ENCODE measurements at places on chromosomes 12 and 14. TPM values are rescaled to one million over a fixed set of nuclear protein-coding genes. Genes with fewer than 3 reads are reported as not detected.
A peak's percentile ranks its signal among the peaks of the same experiment; 100 is the strongest.

GRCh38 chr12:101813117-101813516 lies 17.6 kb downstream of the GNPTAB start:
- DNase-seq: no peak

DNA sequence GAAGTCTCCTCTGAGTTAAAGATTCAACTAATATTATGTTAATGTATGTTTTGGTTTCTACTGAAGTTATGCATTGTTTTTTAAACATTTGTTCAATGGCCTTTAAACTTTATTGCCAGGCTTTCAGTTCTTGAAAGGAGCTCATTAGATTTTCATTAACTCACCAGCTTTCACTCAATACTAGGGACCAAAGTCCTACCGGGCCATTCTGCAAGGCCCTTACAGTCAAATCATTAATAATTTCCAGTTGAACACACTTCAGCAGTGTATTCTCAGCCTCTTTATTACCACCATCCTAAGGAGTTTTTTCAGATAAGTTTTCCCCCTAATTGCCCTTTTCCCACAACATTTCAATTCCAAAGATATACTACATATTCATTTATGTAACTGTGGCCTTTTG lies 409.2 kb downstream of the DIO2 start:
- no peak for DNase-seq

GRCh38 chr12:53292426-53292825 lies 2.9 kb upstream of the PFDN5 start:
- DNase-seq: no peak

- no peak for DNase-seq
Measured at GRCh38 chr14:82379291-82379690, 845.6 kb upstream of the SEL1L start.

DNA sequence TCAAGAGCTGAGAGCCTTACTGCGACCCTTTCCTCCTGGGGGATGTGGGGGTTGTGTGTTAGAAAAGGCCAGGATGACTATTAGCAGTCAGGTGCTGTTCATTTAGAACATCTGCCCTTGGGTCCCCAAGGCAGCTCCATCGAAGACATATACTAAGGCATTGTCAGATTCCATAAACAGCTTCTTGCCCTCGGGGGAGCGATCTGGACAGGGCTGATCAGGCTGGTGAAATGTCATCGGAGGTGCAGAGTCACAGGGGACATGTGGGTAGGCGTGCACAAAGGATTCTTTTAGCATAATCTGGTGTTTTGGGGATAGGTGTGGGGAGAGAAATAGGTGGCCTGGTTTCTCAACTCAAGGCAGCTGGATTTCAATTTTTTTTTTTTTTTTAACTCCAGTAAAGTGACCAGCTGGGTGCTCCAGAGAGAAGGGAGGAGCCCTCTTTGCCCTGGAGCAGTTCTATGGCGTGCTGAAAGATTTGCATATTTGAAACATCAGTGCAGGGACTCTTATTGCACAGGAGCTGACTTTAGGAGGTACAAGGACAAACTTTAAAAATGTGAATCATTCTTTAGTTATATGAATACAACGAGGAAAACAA lies 160.1 kb downstream of the SUDS3 start:
- DNase-seq: no peak

DNA sequence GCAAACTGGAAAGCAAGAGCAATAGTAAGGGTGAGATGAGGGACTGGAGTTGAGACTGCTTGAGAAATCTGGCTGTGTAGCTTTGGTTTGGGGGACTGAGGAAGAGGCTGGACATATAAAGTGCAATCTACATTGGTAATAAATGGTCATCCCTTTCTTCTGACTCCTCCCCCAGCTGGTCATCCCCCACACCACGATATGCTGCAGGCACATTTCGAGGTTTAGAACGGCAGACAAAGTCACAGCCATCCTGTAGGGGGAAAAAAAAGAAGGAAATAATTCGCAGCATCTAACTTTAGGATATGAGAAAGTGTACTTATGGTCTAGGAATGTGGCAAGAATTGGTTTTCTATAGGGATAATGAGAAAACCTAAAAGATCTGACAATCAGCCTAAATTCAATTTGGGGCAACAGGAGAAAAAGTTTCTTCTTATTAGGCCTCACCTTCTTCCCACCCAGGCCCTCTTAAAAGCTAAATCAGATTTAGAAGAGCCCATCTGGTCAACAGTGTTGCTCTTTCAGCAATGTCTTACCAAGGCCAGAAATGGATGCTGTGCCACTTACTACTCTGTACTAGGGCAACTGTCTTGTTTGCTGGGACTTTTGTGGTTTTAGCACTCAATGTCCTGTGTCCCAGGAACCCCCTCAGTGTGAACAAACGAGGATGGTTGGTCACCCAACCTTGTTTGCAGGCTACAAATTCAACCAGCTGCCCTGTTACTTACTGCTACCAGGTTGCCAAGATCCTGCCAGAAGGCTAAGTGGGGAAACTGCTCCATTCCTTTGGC lies 7.6 kb downstream of the M6PR start:
- no peak for DNase-seq

GRCh38 chr14:81091139-81091538 lies 129.6 kb downstream of the GTF2A1 start:
- no peak for DNase-seq

DNA sequence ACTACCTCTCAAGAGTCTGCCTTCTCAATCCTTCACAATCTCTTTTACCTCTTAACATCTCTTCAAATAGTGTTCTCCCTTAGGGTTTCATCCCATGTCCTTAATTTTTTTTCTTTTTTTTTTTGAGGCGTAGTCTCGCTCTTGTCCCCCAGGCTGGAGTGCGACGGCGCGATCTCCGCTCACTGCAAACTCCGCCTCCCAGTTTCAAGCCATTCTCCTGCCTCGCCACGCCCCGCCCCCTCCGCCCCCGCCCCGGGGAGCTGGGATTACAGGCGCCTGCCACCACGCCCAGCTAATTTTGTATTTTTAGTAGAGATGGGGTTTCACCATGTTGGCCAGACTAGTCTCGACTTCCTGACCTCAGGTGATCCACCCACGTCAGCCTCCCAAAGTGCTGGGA lies 7.0 kb upstream of the BCAT1 start:
- DNase-seq: no peak

- no peak for DNase-seq
Measured at GRCh38 chr14:32697704-32698103, 241.0 kb upstream of the NPAS3 start.

- peak; percentile 63 for DNase-seq
Measured at GRCh38 chr14:73591690-73592449, at the start of gene ACOT4. ACOT4 (plus strand) TSS chr14:73591873; CDS start chr14:73591960, 87 bp downstream.

- DNase-seq: no peak
Measured at GRCh38 chr12:25583545-25583944, 30.5 kb upstream of the LMNTD1 start.

GRCh38 chr12:14710632-14711320 lies 14.4 kb upstream of the GUCY2C start:
- DNase-seq: no peak

DNA sequence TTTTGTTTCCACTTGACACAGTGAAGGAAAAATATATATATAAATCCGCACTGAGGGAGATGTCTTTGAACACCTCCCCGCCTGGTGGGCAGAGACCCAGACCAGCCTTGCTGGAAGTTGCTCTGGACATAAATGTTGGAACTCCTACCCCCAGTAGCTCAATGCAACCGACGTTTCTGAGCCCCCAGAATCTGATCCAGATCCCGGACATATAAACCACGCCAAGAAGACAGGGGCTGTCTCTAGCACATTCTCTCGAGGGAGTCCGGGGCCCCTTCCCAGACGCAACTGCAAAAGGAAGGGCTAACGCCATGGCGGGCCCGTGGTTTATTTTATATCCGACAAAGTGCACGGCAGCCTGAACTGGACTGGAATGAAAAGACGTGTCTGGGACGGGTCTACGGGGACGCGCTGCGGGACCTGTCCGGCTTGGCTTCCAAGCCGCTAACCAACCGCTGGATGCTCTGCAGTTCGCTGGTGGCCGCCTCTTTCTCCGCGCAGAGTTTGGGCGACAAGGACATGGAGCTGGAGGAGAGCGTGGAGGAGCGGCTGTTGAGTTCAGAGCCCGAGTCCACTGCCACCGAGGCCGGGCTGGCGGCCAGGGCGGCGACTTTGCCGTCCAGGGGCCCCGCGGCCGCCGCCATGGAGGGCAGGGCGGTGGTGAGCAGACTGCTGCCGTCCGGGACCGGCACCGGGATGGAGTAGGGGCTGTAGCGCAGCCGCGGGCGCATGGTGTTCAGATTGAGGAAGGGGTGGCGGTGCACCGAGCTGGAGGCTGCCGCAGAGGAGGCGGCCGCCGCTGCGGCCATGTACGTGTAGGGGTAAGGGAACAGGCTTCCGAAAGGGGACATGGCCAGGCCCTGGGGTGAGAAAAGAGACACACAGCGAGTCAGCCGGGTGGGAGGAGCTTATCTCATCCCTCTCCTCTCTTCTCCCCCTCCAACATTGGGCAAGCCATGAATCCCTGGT lies 12.2 kb downstream of the TBX3 start:
- no peak for DNase-seq

IL22 gene
- not detected for total RNA-seq

ADAM21 gene
- total RNA-seq: 0.32 TPM

TMEM260 gene
- 6.6 TPM for total RNA-seq

C12orf75 gene
- total RNA-seq: 1.8 TPM

DHRS2 gene
- total RNA-seq: not detected

PPP1R1A gene
- total RNA-seq: 298 TPM

RIPK3 gene
- total RNA-seq: 3.5 TPM

ASIC1 gene
- 0.99 TPM for total RNA-seq

Data from left ventricle myocardium superior (tissue), 1 donor.